Progenitor cell of endocrine pancreas (in vitro differentiated cells): ENCODE measurements at places on chromosomes 11 and 22. TPM values are rescaled to one million over a fixed set of nuclear protein-coding genes. Genes with fewer than 3 reads are reported as not detected.

SLC5A1 gene
- not detected in 2 replicates for total RNA-seq

ZMAT5 gene
- 21.1 and 21.2 TPM in 2 replicates for total RNA-seq

OR10D3 gene
- total RNA-seq = not detected in 2 replicates

IFITM10 gene
- total RNA-seq = 1.2 TPM in 2 replicates

RIMBP3B gene
- total RNA-seq = 0.65 and 1.3 TPM in 2 replicates

RHOD gene
- 16.4 and 20.6 TPM in 2 replicates for total RNA-seq

DNA sequence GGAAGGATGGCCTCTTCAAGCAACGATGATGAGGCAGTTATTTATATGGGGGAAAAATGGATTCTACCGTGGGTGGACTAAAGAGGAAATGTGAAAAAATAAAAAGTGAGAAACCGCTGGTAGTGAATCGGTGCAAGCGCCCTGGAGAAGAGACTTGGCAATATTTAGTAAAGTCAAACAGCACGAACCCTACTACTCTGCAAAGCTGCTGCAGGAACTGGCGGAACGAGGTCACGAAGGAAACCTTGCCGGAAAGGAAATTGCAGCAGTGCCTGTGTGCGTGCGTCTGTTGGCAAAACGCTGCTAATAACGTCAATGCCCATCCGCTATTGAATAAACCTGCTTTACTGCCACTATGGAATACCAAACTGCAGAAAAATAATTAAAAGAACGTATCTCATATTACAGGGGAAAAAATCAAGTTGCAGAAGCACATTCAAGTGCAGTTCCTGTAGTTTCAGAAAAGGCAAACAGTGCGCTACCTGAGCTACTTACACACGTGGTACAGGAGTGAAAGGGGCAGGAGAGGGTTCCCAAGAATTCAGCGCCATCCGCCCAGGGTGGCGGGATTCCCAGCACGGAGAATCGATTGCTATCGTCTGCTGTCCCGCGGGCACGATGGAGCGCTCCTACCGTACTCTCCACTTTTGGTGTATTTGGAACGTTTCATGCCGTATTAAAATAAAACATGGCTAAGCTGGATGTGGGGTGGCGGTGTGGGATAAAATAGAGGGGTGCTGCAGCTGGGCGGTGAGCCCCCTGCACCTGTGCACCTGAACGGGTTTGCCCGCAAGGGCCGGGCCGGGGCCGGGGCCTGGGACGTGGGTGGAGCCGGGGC lies 585 bp upstream of the NADSYN1 start:
- peak; percentile 31 for DNase-seq

GRCh38 chr22:35440129-35440528 lies 40.2 kb downstream of the MCM5 start:
- no peak for DNase-seq

DNA sequence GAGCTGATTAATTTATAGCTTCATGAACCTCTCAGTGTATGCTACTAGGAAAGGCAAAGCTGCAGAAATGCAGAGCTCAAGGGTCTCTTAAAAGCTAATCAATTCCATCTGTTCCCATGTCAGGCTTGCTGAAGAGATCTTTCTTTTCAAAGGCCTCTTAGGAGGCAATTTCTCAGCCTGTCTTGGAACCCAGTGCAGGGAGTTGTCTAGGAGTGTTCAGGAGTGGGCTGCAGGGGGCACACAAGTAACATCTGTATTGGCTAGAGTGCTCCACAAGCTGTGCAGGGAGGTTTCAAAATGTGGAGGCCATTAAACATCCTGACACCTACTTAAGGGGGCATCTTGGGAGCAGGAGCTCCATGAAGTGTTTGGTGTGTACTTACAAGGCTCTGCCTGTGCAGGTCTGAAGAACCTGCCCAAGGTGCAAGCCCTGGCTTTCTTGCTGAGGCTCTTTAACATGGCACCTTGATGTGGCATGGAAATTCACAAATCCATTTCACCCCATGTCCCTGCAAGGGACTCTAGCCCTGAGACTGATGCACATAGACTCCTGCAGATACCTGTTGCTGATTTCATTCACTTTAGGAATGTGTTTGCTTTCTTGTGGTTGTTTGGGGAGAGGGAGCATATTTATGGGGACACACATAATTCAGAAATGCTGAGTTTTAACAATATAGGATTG lies 134.7 kb downstream of the ME3 start:
- no peak for DNase-seq

DNA sequence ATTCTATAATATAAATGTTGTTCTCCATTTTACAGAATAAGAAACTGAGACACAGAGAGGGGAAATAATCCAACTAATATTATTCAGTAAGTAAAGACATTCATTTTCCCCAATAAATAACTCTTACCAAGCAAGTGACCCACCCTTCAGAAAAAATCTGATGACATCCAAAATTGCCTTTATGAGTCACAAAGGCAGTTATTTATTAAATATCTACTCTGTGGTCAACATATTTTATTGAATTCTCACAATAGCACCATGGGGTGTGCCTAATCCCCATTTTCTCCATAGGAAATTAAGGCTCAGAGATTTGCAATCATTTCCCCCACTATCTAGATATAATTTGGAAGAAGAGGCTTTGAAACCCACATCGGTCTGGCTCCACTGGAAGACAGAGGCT lies 161.5 kb upstream of the ISX start:
- no peak for DNase-seq

DNA sequence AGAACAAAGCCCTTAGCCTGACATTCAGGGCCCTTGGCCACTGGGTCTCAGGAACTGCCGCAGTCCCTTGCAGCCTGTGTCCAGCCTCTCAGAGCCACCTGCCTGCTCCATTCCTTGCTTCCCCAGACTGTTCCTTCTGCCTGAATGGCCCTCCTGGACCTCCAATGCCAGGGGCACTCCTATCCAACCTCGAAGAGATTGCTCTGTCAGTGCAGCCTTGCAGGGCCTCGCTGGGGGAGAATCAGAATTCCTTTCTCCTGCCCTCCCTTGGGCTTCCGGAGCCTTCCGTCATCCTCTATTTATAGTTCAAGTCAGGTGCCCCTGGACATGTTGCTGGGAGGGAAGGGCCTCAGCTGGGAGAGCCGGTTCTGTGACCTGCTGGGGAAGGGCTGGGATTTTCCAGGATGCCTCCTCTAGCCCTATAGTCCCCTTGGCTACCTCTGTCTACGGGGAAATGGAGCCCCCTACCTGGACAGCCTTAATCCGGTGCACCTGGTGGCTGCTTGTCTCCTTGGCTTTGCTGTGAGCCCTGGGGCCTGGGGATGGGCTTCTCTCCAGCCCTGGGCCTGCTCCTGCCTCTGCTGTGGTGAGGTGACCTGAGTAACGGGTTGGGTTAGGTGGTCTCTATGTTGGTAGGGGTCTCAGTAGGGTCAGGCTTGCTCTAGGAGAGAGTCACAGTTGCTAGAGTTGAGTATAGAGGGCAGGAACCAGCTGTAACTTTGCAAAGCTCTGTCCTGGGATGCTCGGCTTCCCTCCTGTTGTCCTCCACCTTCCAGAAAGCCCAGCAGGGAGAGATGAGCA lies 45.9 kb upstream of the SYT7 start:
- peak; percentile 52 for DNase-seq

DNA sequence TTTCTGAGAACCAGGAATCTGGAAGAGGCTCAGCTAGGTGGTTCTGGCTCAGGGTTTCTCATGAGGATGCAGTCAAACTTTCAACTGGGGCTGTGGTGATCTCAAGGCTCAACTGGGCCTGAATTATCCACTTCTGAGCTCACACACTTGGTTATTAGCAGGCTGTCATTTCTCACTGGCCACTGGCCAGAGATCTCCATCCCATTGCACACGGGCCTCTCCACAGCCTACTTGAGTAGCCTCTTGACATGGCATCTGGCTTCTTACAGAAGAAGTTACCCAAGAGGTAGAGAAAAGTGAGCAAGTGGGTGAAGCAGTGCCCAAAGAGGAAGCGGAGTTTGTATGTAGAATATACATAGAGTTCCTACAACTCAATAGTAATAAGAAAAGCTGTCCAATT lies 16.0 kb downstream of the CALCA start:
- DNase-seq = no peak

DNA sequence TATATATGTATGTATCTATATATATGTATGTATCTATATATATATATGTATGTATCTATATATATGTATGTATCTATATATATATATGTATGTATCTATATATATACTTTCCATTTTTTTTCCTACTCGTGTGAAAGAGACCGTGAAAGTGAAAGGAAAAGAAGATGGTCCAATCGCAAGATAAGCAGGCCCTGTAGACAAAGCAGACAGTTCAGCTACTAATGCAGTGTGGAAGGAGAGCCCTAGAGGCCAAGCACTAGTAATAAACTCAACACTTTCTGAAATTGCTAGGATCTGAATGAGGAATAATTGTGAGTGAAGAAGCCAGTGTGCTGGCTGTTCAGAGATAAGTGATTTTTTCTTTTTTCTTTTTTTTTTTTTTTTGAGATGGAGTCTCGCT lies 47.2 kb downstream of the MCHR1 start:
- no peak for DNase-seq

- no peak for DNase-seq
Observed at GRCh38 chr11:57224537-57224936, 12.5 kb downstream of the APLNR start.

DNA sequence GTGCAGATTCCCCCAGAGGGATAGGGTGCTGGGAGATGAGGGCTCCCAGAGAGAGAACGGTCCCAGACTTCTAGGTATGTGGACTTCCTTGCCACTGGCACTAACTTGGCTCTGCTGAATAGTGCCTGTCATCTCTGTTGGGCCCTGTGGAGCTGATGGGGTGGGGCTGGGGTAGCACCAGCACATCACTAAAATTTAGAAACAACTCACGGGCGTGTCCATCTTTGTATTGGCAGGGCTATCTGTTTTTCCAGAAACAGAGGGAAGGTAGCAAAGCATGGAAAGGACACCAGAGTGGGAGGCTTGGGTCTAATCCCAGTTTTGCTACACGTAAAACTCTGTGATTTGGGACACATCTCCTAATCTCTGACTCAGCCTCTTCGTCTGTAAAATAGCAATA lies 25.8 kb downstream of the SWAP70 start:
- DNase-seq = no peak
